Sigmoid colon (tissue), 7 donors: ENCODE measurements at places on chromosomes 7 and 10. TPM values are rescaled to one million over a fixed set of nuclear protein-coding genes. Genes with fewer than 3 reads are reported as not detected.

DNA sequence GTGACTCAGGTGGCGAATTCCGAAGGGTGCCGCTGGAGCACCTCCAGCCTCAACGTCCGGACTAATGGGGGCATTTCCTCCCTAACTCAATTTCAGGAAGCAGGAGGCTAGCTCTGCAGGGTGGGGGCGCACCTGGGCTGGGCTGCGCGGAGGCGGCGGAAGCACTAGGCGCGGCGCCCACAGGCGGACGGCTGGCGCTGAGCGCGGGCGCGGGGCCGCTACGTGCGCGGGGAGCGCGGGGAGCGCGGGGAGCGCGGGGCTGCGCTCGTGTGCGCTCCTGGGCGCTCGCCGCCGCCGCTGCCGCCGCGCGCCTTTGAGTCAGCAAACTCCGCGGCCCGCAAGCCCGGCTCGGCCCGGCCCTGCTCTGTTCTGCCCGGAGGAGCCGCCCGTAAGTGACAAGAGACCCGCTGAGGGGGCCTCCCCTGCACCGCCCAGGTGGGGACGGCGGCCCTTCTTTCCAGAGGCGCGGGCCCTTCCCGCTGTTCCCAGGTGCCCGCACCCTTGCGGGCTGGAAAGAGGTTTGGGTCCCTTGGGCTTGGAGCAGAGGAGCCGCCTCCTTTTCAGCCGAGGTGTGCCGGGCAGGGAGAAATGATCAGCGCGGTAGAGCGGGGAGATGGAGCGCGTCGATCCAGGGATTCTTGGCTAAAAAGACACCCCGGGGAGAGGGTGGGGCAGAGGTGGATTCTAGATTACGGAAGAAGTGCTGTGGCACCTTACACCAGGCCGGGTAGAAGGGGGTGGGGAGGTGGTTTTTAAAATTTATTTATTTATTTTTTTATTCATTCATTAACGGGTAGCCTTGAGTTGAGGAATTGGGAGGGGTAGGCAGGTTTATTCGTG lies at the start of gene SNX10:
TSS of gene SNX10 (plus strand) at position 164 of the 840 bp plus-strand sequence. CDS start 54,581 bp downstream, outside the sequence.
- DNase-seq: no peak

DNA sequence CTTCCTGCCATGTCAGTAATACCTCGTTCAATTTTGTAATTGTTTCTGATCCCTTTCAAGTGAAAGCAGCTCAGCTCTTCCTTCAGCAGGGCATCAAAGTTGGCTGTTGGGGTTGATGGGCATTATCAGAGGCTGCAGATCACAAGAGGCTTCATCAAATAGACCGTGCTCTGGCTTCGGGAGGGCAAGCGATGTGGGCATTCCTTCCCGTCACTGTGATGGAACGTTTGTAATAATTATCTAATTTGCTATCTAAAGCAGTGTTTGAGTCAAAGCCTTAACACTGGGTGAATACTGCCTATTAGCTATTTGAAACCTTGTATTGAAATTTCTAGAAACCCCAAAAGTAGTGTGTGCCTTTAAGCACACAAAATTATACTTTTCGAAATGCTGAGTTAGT lies 170.1 kb downstream of the OTUD1 start:
- DNase-seq: no peak

DNA sequence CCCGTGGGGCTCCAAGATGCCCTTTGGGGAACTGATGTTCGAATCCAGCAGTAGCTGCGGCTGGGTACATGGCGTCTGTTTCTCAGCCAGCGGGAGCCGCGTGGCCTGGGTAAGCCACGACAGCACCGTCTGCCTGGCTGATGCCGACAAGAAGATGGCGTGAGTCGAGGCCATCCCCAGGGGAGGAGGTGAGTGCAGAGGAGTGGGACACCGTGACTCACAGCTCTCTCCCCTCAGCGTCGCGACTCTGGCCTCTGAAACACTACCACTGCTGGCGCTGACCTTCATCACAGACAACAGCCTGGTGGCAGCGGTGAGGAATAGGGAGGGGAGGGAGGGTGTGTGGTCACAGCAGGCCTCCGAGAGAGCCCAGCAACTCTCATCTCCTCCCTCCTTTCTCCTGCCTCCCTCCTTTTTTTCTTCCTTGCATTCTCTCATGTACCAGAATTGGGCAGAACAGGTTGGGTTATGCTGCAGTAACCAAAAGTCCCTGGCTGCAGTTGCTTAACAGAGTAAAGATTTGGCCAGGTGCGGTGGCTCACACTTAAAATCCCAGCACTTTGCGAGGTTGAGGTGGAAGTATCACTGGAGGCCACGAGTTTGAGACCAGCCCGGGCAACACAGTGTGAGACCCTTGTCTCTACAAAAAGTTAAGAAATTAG lies 16.5 kb downstream of the ARPC1B start:
- no peak for DNase-seq

DNA sequence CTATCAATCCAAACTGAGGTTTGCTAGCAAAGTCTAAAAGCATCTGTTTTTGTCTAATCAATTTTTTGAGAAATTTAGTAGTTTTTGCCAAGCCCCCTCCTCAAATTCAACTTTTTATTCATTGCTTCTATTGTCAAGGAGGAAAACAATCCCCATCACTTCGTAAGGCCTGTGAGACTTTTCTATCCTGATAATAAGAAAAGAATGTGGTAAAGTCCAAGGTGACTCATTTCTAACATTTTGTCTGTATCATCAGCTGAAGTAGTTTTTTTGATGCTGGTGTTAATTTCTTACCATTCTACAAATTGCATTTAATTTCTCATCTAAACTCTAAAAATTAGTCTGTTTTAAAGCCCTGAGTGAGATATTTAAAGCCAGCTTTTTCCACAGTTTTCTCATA lies 11.7 kb downstream of the ANK3 start:
- DNase-seq: no peak

DNA sequence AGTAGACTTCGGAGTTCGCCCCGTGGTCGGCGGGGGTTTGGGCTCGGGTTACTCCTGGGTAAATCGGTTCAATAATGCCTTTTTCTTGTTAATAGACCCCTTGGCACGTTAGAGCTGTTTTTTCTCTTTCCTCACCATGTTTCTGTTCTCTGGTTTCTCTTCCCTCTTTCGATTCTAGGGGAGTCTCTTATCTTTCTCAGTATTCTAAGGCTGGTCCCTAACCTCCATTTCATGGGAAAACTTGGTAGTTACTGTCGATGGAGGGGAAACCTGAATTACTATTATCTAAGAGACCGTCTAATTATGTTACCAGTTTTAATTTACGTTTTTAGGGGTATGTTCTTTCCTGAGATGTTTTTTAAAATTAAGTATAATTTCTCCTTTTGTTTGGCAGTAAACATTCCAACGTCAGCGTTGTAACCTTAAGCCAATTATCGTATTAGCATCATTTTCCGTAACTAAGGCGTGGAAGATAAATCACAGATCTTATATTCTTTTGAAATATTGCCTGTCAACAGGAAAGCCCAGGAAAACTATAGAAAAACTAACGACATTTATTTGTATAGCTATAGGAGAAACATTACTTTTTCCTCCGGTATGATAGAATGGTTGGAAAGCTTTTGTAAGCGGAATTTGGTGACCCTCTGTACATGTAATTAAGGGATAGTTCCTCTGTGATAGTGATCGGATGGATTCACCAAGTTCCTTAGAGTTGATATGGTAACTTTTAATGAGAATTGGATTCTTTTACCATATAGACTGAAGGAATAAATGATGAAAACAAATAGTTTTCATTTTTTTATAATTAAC lies 847 bp downstream of the BTAF1 start:
- DNase-seq: no peak

DNA sequence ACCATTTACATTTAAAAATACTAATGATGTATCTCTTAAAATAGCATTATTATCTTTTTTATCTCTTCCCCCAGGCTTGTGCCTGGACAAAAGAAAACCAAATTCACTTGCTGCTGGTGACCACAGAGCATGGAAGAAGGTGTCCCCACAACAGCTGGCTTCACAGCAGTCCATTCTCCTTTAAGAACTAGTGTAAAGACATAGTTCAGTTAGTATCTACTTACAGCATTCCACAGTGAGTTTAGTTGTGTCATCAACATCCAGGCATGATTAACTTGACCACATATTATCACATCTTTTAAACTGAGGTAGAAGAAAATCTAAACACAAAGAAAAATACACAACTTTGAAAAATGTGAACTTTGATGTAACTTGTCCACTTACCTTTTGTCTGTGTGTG lies 55.0 kb downstream of the LRRC17 start:
- DNase-seq: no peak

- no peak for DNase-seq
Observed at GRCh38 chr10:75782463-75783248, 351.2 kb downstream of the LRMDA start.

CPXM2 gene
- total RNA-seq: 48.5 TPM

VIPR2 gene
- total RNA-seq: 11.7 TPM
